Right atrium auricular region (tissue), 2 donors: ENCODE measurements at places on chromosomes 2 and 18. TPM values are rescaled to one million over a fixed set of nuclear protein-coding genes. Genes with fewer than 3 reads are reported as not detected.

DNA sequence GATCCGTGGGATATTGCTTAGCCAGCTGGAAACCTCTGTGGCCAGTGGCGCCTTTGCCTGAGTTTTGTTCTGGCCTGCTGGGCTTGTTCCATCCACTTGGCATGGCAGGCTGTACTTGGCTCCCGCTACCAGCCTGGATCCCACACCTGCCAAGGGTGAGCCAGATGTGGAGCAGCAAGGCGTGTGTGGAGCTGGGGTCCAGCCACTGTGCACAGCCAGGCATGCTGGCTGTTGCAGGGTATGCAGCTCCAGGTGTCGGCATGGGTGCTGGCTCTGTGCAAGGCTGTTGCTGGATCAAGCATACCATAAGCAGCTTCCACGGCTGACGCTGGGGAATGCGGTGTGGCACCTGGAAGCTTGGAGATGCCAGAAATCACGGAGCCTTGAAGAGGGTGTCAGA is 34.5 kb downstream of the PTPN4 start:
- DNase-seq, result no peak

Gene DAW1
- total RNA-seq, result not detected

DNA sequence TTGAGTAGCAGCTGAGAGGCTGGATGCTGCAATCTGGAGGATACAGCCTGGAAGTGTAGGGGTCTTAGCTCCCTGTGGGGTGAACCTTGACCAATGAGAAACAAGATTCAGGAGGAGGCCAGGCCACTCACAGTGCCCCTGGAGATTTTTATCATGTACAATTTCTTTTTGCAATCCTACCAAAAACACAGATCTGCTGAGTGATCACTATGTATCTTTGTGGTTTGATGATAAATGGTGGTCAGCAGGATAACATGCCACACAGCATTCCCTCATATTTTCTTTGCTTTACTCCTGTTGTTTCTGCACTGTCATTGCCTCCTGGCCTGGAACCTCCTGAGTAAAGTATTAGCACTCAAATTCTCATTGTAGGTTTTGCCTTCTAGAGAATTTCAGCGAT is 357.9 kb downstream of the THSD7B start:
- no peak for DNase-seq

Gene REG1B
- total RNA-seq, result not detected

DNA sequence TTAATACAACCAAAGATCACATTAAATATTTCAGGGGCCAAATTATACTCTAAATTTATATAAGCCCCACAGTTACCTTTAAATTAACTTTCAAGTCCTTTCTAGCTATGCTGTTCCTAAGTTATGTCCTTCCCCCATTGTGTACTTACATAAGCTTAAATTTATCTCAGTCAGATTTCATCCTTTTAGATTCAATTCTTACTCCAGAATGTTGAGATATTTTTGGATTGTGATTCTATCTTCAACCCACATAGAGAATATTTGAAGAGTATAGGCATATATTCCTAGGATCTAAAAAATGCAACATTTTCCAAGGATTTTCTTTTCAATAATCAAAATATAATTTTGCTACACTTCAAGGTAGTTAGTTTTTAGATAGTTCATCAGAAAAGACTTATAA is 242.8 kb downstream of the KCNE4 start:
- DNase-seq, result no peak

DNA sequence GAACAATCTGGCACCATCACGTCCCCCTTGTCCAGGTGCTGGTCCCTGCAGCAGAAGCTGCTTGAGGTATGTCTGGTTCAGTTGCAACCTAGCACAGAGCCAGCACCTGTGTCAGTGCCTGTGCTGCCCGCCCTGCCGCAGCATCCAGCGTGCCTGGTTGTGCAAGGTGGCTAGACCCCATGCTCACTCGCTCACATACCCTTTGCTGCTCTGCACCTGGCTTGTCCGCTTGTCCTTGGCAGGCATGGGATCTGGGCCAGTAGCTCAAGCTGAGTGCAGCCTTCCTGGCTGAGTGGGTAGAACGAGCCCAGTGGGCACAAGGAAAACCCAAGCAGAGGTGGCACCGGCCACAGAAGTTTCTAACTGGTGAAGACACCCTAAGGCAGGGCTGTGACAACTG is 314.6 kb upstream of the KYNU start:
- DNase-seq, result no peak

- DNase-seq, result no peak
Observed at GRCh38 chr2:132477436-132477835, 60.8 kb downstream of the GPR39 start.

DNA sequence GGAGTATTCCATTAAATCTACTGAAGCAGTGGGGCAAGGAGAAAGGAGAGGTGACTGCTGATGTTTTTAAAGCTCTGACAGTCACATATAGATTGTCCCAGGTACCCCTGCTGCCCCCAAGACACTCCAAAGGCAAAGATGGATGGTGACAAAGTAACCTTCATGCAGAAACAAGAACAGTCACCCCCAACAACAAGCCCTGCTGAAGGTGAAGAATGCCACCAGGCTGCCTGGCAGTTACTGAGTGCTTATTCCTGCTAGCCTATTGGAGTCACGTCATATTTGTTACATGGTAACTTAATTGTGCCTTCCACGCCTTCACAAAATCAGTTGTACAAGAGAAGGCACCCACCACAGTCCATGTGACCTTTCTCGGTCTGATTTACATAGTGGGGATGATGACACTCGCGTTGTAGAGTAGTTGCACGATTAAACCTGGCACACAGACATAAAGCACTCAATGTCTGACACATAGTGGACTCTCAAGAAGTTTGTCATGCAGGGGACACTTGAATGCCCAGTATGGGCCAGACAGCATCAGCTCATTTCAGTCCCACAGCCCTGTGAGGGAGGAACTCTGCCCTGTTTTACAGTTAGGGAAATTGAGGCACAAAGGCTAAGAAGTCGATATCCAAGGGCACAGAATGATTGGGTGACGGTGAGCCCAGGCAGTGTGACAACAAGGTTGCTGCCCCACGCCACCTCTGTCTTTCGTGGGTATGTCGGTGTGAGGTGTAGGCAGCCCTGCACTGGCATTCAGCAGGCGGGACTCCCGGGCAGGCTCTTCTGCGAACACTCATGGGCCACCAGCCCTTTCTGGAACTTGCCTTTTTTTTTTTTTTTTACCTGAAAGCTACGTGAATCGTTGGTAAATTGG is 62.7 kb downstream of the ZCCHC2 start:
- DNase-seq, result no peak

Gene VWC2L
- total RNA-seq, result not detected

Gene RNU2-63P
- not detected for total RNA-seq

GRCh38 chr2:70467831-70468779 is 85.5 kb downstream of the TGFA start:
- no peak for DNase-seq

DNA sequence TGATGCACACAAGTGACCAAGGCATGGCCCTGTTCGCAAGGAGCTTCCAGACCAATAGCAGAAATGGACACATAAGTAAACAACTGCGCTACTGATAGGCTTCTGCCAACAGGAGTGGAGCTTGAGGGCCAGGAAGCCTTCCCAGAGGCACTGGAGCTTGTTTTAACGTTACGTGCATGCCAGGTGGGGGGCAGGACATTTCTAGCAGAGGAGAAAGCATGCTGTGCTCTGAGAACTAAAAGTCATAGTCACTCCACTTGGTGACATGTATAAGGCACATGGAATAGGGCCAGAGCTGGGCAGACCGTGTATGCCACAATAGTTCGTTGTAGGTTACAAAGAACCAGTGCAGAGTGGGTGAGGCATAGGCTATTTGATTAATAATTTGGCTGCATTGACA is 184.2 kb downstream of the NEDD4L start:
- no peak for DNase-seq

DNA sequence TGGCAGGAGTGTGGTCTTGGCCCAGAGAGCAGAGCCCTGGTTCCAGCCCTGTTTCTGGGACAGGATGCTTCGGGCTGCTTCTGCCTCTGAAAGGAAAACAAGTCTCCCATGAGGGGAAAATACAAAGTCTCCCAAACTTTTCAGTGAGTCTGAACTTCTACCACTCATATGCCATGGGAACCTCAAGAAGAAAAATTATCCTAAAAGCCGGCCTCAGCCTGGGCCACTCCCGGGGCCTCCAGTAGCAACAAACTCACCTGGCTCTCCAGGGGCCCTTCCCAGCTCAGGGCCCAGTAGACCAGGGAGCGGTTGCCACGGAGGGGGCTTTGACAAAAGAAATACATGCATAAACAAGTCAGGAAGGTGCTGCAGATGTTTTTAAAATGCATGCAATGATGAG is 289.2 kb upstream of the HDAC4 start:
- peak; percentile 50 for DNase-seq

- DNase-seq, result no peak
Observed at GRCh38 chr2:162071001-162071400, 3.0 kb downstream of the DPP4 start.

- no peak for DNase-seq
Observed at GRCh38 chr2:167424221-167424620, 535.9 kb downstream of the XIRP2 start.

- no peak for DNase-seq
Observed at GRCh38 chr2:8719528-8719927, 37.7 kb downstream of the ID2 start.

DNA sequence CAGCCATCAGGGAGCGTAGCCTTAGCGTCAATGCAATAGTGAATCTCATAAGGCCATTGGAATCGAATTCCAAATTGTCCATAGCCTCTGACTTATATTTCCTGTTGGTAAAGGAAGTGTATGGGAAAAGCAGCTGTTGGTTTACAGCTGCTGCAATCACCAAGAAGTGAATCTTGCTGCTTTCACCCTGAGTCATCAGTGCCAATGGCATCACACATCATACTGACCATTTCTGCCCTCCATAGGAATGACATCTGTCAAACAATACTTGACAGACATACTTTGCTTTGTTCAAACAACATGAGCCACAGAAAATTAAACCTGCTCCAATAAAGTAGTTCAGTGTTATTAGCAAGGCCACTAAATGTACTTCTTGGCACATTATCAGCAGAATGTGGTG is 111.2 kb upstream of the KLHL29 start:
- no peak for DNase-seq

GRCh38 chr2:177604271-177605065 is 211.9 kb downstream of the AGPS start:
- no peak for DNase-seq

- DNase-seq, result no peak
Observed at GRCh38 chr2:69097148-69097610, 84.2 kb downstream of the ANTXR1 start.

Gene EFR3B
- 2.6 TPM for total RNA-seq

- no peak for DNase-seq
Observed at GRCh38 chr2:110143982-110144381, 28.4 kb upstream of the MALL start.

Gene SCYGR4
- total RNA-seq, result not detected

Gene KIF5C
- total RNA-seq, result 2.2 TPM

DNA sequence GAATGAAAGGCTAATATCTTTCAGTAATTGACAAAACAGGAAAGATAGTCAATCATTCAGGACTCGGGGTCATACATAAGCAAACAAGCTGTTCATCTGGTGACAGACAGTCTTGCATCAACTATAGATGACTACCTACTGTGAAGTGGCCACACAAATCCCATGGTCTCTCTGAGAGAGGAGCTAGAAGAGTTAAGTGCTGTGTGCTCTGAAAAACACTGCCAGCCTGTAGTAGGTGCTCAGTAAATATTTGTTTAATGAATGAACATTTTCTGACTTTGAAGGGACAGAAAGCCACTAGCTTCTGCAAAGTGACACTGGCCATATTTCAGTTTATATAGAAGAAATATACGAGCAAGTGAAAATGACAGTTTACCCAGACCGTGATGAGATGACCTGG is 184.0 kb upstream of the CHAC2 start:
- DNase-seq, result no peak

Gene PARD3B
- 12.2 TPM for total RNA-seq

DNA sequence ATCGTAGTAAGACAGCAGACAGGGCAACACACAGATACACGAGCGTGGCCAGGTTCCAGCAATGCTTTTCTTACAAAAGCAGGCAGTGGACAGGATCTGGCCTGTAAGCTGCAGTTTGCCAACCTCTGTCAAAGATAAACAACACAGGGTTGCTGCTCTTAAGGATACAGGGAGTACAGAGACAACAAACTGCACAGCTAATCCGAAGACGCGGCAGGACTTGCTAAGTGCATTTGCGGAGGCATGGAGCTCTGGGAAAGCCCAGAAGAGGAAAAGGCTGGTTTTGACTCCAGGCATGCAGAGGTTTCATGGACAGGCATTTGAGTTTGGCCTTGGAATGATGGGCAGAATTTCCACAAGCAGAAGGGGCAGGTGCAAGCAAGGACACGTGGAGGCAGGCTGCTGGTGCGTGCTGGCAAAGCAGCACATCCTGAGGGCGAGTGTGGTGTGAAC is 24.4 kb downstream of the SERTAD2 start:
- DNase-seq, result peak; percentile 50

Gene EMILIN2
- 6.9 TPM for total RNA-seq

DNA sequence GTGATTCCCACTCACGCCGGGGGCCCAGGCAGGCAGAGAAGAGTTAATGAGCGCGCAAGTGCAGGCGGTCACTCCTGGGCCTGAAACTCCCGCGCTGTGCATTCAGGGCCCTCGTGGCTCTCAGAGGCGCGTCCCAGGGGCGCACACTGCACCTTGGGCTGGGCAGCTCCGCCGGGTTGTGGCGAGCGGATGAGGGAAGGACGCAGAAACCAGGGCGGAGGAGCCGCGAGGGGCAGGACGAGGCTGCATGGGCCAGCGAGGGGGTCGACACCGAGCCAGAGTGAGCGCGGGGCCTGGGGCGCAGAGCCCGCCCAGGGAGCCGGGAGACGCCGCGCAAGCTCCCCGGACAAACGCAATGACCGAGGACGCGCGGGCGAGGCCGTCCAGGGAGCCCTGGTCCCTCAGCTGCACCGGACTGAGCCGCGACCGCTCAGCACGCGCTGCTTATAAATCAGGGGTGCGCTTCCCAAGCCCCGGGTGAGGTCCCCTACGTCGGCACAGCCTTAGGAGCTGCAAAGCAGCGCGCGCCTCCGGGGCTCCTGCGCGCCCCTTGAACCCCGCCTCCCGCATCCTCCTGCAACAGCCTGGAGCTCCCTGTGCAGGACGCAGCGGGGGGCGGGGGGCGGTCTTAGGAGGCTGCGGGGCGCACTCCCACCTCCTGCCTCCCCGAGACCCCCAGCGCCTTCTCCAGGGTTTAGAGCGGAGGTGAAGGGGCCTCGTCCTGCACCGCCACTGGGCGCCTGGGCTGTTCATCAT is 180.2 kb upstream of the ALKAL2 start:
- DNase-seq, result no peak

Gene ECEL1
- total RNA-seq, result not detected
